ENCODE measurements at places on chromosomes 2 and 18. TPM values are rescaled to one million over a fixed set of nuclear protein-coding genes. Genes with fewer than 3 reads are reported as not detected.

- DNase-seq = peak; percentile 90
These were observed 77.5 kb downstream of the OSBPL6 start for GRCh38 chr2:178271629-178272333.

GRCh38 chr2:120404941-120405758 lies 59.2 kb downstream of the INHBB start:
- no peak for DNase-seq

DNA sequence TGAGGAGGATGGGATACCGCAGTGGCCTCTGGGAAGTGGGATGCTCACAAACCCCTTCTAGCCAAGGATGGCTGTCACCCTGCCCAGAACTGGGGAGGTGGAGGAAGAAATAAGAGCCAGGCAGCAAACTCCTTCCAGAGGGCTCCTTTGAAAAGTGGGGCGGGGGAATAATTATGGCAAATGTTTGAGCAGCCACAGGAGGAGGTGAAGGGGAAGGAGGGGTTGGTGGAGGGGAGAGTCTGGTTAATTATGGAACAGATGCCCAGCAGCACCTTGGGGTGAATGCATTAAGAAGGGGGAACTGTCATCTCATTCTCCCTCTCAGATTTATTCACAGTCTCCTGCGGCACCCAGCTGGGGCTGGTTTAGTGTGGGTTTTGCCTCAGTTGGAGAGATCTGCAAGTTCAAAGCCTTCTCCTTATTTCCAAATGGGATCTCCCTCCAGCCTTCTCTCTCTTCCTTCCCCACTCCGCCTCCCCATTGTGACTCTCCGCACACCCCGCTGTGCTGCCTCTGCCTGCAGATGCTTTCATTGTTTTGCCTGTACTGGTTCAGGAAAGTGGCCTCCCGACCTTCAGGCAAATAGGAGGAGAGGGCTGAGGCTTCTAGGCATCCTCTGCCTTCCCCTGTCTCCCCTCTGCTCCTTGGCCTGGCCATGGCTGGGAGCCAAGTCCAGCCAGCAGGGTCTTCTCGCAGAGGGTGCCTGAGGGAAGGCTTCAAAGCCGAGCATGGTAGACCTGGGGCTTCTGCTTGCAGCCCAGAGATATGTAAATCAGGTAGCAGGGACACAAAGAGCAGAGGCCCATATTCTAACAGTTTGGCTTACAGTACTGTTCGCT lies 457.2 kb upstream of the MEX3C start:
- no peak for DNase-seq

DNA sequence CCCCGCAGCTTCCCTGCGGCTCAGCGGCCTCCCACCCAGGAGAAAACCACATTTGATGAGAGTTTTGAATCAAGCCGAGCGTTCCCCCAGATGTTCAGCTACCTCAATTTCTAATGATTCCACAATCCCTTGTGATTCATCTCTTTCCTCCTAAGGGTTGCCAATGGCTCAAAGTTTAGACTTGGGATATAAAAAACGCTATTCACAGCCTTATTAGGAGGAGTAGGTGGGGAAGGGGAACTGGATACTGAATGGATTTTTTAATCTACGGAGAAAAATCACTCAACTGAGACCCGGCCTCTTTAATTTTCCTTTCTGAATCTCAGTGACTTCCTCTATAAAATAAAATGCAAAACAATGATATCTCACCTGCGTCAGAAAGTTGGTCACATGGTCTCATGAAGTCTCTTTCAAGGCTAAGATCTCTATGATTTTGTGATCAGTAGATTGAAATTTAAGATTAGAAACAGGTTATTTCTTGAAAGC lies 192.6 kb upstream of the TCF4 start:
- DNase-seq = no peak

The FRZB gene
- 0.28 TPM for total RNA-seq

The FAM228B gene
- total RNA-seq = 2.6 TPM

The HOXD8 gene
- total RNA-seq = not detected

The SCN9A gene
- total RNA-seq = 2.2 TPM
